Mammary epithelial cell (primary cell): ENCODE measurements at places on chromosomes 5 and 9. TPM values are rescaled to one million over a fixed set of nuclear protein-coding genes. Genes with fewer than 3 reads are reported as not detected.
A peak's percentile ranks its signal among the peaks of the same experiment; 100 is the strongest.

ANKDD1B gene
- 0.52 and 1.7 TPM in 2 replicates for total RNA-seq

PCDHA1 gene
- total RNA-seq, result not detected

DNA sequence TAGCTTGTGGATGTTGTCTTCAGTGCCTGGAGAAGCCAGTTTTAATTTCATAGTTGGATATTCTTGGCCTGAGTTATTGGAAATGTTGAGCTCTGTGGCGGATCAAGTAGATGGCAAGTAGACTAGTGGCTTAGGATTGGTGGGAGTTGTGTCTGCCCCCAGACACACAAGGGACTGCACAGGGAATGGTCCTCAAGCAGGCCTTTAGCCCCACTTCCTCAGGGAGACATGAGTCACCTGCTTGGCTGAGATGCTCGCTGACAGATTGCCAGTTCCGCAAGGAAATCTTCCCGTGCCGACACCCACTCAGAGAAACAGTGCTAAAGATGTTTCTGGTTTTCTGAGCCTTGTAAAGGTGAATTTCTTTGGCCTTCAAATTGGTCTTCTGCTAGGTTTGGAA is 18.8 kb upstream of the CATSPER3 start:
- peak; percentile 5 for DNase-seq

GRCh38 chr9:30348904-30349303 is 2035.5 kb upstream of the ACO1 start:
- DNase-seq, result no peak

GRCh38 chr5:55096861-55097260 is 5.6 kb upstream of the GZMA start:
- no peak for DNase-seq

DNA sequence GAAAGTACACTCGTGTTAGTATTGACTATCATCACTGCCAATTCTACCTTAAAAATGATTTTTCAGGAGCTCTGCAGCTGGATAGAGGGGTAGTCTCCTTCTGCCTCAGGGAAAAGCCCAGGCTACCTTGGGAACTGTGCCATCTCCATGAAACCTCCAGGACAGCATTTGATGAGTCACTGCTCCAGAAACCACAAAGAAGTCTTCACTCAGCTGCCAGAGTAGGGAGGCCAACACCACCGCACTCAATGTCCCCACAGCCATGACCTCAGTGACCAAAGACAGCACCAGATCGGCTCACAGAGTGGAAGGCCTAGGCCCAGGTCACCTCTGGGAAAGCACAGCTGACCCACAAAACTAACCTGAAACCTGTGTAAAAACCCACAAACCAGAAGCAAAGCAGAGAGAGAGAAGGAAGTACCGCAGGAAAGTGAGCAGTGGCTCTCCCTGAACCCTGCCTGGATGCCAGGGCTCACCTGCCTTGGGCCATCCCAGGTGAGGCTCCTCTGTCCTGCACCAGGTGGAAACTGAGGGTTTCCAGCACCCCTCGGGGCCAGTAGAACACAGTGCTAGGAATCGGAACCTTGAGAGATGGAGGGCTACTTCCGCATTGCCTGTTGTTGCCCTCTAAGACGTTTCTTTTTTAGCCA is 30.0 kb downstream of the S1PR3 start:
- peak; percentile 78 for DNase-seq

DNA sequence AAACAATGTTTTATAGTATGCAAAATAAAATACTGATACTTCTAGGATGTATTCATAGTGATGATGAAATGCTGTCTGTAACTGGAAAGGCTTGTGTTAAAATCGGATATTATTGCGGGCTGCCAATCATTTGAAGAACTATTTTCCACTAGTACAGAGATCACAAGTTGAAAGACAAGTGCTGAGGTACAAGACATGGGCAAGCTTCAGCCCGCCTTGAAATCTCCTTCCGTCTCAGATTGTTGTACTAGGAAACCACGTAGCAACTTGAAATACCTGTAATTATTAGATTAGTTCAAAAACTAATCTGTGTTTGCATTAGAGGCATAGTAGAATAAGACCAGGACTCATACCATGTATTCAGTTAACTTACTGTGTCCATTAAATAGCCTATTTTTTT is 218.2 kb downstream of the ARHGEF28 start:
- DNase-seq, result peak; percentile 44

- DNase-seq, result peak; percentile 88
Observed at GRCh38 chr5:143355710-143356109, 47.8 kb downstream of the NR3C1 start.

GRCh38 chr9:112720113-112720780 is 2.3 kb upstream of the INIP start:
- no peak for DNase-seq

DNA sequence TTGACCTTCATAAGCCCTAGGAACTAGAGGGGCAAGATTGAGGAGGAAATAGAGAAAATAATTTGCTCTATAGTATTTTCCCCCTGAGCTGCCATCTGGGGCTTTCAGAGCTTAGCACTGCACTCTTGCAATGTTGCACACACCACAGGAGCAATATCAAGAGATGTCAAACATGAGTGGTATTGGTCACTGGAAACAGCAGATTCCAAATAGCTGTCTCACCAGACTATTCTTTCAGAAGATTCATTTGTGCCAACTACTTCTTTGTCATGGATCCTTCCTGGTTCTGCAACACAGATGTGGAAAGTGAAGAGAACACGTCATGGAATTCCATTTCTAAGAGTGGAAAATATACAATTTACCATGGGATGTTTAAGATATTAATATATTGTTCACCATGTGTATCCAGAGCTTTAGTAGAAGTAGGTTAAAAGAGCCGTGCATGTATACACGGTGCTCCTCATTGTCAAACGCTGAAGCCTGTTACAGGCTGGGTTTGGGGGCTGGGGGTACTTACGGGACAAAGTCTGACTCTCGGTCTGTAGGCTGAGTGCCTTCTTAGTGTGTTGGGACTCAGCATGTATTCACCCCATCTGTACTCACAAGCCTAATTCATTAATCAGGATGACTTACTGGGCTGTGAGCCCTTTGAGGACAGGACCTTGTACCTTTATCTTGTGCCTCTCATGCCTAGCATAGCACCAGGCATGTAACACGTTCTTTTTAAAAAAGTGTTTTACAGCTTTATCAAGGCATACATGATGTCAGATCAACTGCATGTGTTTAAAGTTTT is 31.4 kb upstream of the GDNF start:
- DNase-seq, result peak; percentile 51

- peak; percentile 9 for DNase-seq
Observed at GRCh38 chr5:158640593-158640980, 459.1 kb downstream of the EBF1 start.

DNA sequence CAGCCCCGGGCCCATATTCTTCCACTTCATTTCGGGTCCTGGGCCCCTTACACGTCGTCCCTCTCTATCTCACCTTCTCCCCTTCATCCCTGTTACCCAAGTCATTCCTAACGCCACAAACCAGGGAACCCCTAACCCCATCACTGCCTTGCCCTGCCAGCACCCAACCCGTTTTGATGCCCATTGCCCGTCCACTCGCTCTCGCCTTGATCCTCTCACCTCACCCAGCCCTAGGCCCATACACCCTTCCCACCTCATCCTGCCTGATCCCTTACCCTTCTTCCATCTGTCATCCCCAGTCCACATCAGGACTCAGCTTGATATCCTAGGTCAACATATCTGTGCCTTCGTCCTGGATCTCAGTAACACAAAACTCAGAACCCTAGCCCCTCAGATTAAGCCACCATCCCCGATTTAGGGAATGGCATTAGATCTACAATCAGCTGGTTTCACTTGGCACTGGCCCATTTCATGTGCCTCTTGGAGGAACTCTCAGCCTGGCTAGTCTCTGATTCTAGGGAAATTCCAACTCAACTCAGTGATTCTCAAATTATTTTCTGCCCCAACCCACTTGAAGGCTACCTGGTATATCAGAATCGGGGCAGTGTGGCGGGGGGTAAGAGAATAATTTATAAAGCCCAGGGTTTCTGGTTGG is 489 bp downstream of the CHMP5 start:
- peak; percentile 45 for DNase-seq
